ENCODE measurements at places on chromosomes 1 and 21.

DNA sequence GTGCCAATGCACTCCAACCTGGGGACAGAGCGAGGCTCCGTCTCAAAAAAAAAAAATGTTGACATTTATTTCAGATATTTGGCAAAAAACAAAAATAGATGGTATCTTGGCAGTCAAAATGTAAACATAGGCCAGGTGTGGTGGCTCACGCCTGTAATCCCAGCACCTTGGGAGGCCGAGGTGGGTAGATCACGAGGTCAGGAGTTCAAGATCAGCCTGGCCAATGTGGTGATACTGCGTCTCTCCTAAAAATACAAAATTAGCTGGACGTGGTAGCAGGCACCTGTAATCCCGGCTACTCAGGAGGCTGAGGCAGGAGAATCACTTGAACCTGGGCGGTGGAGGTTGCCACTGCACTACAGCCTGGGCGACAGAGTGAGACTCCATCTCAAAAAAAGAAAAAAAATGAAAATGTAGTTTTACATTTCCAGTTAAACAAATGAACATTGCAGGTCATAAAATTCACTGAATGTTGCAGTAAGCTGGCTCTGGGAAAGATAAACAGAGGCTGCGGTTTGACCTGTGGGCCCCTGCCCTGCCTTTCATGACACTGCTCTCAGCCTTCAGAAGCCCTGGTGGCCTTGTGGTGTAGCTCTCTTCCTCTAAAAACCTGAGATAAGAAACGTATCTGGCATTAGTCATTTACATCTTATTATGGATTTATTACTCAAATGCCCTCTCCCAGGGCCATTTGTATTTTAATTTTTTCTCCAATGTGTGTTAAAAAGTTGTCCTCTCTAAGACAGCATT is 12.2 kb upstream of the SLC44A3 start:
- no peak overlapping the region for H3K27ac ChIP-seq
- H3K4me3 ChIP-seq: no peak overlapping the region
- H3K36me3 ChIP-seq: no peaks in the 10 kb centered on the region
- no peaks in the 10 kb centered on the region for H3K27me3 ChIP-seq
- H3K4me1 ChIP-seq: no peaks in the 10 kb centered on the region
- no peak for DNase-seq

- no peak for DNase-seq
- no peaks in the 10 kb centered on the region for H3K36me3 ChIP-seq
- H3K4me1 ChIP-seq: peaks cover 13% of the 10 kb centered on the region
- H3K27ac ChIP-seq: no peak overlapping the region
- no peak overlapping the region for H3K4me3 ChIP-seq
Observed at GRCh38 chr1:172382990-172383389, 37.5 kb upstream of the C1orf105 start.

DNA sequence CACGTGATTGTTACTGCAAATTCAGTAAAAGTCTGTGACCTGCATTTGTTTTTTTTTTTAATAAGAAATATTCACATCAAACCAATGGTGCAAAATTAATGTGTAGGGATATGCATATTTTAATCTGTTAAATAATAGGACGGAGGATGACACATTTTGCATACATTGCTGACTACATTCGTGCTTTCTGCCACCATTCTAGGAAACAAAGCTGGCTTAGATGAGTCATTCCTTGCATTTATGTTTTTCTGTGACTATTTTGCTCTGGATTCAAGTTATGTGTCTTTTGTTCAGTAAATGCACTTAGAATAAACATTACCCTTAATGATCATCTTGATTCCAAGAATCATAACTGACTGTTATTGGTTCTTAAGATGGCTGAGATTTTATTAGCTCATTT is 23.9 kb upstream of the CYYR1 start:
- no peak overlapping the region for H3K27ac ChIP-seq
- H3K4me3 ChIP-seq: no peak overlapping the region
- no peaks in the 10 kb centered on the region for H3K36me3 ChIP-seq
- H3K4me1 ChIP-seq: no peaks in the 10 kb centered on the region

GRCh38 chr1:27770293-27770830 is 2.7 kb upstream of the STX12 start:
- H3K4me1 ChIP-seq: peaks cover 12% of the 10 kb centered on the region
- H3K27me3 ChIP-seq: no peaks in the 10 kb centered on the region
- H3K4me3 ChIP-seq: no peak overlapping the region
- no peak overlapping the region for H3K27ac ChIP-seq
- no peak for DNase-seq

- no peak for DNase-seq
- H3K27me3 ChIP-seq: no peaks in the 10 kb centered on the region
- H3K4me3 ChIP-seq: no peak overlapping the region
- no peaks in the 10 kb centered on the region for H3K4me1 ChIP-seq
- H3K36me3 ChIP-seq: peaks cover 38% of the 10 kb centered on the region
- H3K27ac ChIP-seq: no peak overlapping the region
Observed at GRCh38 chr1:229596925-229597699, 28.8 kb downstream of the TAF5L start.

GRCh38 chr21:26795866-26796329 is 49.3 kb downstream of the ADAMTS1 start:
- H3K4me3 ChIP-seq: no peak overlapping the region
- H3K36me3 ChIP-seq: no peaks in the 10 kb centered on the region
- no peaks in the 10 kb centered on the region for H3K4me1 ChIP-seq
- no peak overlapping the region for H3K27ac ChIP-seq
- no peaks in the 10 kb centered on the region for H3K27me3 ChIP-seq
- no peak for DNase-seq

DNA sequence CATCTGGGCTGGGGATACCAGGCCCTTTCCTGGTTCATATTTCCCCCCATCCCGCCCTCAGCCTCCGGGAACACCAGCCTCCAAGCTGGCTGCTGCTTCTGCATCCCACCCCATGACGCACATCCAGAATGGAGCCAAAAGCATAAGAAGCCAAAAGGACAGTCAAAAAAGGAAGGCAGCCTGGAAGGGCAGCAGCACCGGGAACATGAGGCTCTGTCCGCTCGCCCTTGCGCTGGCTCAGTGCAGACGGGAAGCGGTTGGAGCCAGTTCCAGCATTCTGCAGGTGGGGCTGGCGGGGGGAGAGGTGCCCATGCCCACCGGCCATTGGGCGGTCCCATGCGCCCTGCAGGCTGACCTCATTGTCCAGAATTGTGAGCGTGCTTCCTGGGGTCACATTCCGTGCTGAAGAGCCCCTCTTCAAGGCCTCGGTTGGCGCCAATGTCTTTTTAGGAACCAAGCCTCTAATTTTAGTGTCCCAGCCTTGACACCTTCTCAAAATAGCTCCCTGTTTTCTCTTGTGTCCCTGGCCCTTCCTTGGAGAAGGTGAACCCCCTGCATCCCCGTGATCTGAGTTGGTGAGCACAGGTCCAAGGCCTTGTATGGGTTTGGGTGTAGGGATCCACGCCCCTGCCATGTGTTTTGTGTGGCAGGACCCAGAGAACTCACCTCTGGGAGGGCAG is 28.4 kb upstream of the NPPB start:
- no peak for DNase-seq
- no peak overlapping the region for H3K27ac ChIP-seq
- no peak overlapping the region for H3K4me3 ChIP-seq
- H3K4me1 ChIP-seq: no peaks in the 10 kb centered on the region
- no peaks in the 10 kb centered on the region for H3K36me3 ChIP-seq

DNA sequence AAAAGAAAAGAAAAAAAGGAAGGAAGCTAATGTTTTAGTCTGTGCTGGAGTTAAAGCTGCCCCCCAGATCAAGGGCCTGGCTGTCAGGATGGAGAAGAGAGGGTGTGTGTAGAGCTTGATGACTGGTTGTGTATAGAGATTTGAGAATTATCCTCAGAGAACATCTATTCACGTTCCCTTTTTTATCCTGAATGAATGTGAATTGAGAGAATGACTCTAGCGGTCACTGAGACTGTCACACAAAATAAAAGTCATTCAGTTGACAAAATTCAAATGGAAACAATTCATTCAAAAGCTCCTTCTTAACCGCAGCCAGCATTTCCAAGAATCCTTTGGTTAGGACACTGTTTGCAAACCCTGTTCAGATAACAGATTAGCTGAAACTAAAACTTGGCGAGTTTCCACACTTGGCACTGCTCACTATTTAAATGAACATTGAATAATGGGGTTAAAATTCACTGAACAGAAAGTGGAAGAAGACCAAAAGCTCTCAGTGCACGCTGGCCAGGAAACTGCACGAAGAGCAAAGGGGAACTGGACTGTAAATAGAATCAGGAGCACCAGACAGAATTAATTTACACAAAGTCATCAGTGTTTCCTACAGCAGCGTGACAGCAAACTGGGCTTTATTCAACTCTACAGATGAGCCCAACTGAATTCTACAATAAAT is 13.6 kb upstream of the FAM89A start:
- no peak for DNase-seq
- no peaks in the 10 kb centered on the region for H3K4me1 ChIP-seq
- no peaks in the 10 kb centered on the region for H3K27me3 ChIP-seq
- H3K36me3 ChIP-seq: no peaks in the 10 kb centered on the region
- H3K4me3 ChIP-seq: no peak overlapping the region

DNA sequence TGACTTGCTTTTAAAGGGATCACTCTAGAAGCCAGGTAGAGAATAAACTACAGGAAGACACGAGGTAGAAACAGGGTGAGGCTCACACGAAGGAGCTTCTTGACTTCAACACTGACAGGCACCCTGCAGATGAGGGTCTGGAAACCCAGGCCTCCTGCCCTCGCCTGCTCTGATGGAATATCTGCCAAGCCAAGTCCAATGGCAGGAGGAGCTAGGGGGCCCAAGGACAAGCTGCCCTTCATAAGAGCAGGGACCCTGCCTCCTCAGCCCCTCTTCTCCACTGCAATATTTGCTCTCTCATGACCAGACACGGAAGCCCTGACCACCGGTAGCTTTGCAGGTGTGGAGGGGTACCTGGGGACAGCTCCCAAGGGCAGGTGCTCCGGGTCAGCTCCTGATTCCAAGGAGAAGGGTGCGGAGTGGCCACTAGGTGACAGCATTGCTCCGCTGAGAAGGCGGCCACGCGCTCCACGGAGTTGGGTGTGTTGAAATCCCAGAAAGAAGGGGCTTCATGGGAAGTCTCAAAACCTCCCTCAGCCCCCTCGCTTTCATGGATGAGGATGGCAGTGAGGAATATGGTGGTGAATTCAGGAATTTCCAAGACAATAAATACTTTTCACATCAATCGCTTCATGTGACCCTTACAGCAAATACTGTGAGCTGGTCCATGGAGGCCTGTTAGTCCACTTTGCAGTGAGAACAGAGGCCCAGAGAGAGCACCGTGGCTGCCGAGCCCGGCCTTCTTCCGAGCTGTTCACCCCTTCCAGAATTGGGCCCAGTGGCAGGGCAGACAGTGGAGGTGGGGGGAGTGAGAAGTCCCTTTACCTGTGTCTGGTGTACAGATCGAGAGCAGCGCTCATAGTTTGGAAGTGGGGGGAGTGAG is 33.2 kb upstream of the PAX7 start:
- no peak overlapping the region for H3K27ac ChIP-seq
- no peak for DNase-seq
- no peaks in the 10 kb centered on the region for H3K36me3 ChIP-seq

DNA sequence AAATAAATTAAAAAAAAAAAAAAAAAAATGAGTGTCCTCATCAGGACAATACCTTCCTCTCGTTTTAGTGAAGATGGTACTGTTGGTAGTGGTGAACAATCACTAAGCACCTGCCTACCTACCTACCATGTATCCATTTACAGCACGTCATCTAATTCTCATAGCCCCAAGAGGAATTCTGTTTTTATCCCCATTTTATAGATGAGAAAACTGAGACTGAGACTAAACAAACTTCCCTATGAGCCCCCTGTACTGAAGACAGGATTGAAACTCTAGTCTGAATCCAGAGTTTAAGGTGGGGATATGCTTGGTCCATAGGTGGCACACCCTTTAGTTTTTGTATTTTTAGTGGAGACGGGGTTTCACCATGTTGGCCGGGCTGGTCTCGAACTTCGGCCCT is 17.3 kb upstream of the THEMIS2 start:
- H3K36me3 ChIP-seq: peaks cover 17% of the 10 kb centered on the region
- H3K27ac ChIP-seq: no peak overlapping the region
- no peak for DNase-seq
- no peak overlapping the region for H3K4me3 ChIP-seq
- no peaks in the 10 kb centered on the region for H3K27me3 ChIP-seq

DNA sequence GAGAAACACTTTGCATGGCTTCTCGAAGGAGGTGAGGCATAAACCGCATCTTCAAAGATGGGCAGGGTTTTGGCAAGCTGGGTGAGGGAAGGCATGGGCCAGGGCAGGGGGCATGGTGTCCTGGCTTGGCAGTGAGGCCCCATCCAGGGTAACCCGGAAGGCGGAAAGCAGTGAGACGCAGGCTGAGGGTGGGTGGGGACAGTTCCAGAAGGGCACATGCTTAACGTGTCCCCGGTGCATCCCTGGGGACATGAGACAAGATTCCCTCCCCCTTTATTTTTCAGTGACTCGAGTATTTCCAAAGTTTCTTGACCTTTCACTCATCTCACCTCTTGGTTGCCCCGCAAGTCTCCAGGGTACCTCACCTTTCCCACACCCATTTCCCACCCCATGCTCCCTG is 122.8 kb upstream of the SLC25A33 start:
- H3K36me3 ChIP-seq: no peaks in the 10 kb centered on the region
- DNase-seq: no peak
- H3K27ac ChIP-seq: no peak overlapping the region
- no peaks in the 10 kb centered on the region for H3K27me3 ChIP-seq

DNA sequence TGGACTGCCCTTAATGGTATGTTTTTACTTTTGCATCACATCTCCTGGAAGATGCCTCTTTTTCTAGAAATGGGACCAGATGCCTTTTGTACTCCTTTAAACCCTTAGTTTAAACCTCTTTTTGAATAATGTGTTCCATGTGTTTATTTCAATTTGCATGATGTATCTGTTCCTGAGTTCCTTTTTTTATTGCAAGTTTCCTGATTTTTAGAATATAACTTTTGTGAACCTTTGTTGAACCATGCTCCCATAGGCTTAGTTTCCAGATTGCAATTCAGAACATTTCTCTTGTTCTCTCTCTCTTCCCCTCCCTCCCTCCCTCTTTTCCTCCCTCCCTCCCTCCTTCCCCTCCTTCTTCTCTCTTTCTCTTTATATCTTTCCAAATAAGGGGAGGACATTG is 81.9 kb downstream of the RGL1 start:
- no peak overlapping the region for H3K27ac ChIP-seq
- peaks cover 18% of the 10 kb centered on the region for H3K4me1 ChIP-seq
- no peaks in the 10 kb centered on the region for H3K27me3 ChIP-seq
- no peak overlapping the region for H3K4me3 ChIP-seq

DNA sequence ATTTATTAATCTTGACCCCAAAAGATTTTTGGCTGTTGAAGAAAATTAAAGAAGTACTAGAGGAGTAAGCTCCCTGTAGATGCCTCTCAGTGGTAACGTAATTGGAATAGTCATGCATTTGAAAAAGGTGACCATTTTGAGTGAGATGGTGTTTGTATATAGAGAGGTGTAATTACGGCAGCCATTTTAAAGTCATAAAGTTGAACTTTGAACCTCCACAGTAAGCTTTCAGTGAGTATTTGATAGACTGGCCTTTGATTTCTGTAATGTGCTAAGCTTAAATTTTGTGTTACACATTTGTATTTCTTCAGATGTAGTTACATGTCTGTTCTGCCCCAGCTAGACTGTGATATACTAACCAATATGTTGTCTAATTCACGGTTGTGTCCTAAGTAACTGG is 21.5 kb upstream of the TMCO2 start:
- H3K36me3 ChIP-seq: peaks cover 13% of the 10 kb centered on the region
- H3K4me3 ChIP-seq: no peak overlapping the region
- H3K27me3 ChIP-seq: no peaks in the 10 kb centered on the region
- no peak overlapping the region for H3K27ac ChIP-seq
- DNase-seq: no peak

All from effector memory CD4-positive, alpha-beta T cell (primary cell).